Hippocampal formation (tissue), 2 donors: ENCODE measurements at places on chromosomes 3 and 15.

DNA sequence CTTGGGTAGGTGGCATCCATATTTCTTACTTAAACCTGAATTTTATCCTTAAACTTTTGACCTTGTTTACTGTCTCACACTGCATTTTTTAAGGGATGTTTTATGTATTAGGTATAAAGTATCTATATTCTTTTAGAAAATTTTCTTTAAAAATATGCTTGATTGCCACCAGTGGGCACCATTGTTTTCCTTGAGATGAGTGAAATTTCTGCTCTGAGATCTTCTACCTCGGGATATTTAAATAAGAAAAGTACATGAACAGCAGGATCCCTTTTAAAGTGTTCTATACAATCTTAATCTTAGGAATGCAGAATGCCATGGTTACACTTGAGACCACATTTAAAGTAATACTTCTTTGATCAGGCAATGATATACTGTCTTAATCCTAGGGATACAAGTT, 108.7 kb downstream of the SLMAP start:
- no peak for DNase-seq

DNA sequence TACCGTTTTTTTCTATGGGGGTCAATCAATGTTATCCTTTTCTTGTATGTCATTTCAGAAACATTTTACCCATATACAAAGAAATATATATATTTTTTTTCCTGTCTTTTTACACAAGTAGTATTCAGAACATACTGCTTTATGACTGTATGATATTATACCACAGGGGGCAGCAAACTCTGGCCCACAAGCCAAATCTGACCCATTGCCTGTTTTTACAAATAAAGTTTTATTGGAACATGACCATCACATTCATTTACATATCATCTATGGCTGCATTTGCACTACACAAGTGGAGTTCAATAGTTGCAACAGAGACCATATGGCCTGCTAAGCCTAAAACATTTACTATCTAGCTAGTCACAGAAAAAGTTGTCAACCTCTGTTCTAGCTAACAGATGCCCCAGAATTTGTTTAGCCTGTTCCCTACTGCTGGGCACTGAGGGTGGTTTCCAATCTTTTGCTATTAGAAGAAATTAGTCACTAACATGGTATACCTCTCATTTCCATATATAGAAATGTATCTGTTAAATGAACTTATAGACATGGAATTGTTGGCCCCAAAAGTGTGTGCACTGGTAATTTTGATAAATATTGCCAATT, 57.7 kb downstream of the BFSP2 start:
- DNase-seq: no peak

- DNase-seq: no peak
Measured at GRCh38 chr15:81047928-81048327, 47.2 kb downstream of the TLNRD1 start.

DNA sequence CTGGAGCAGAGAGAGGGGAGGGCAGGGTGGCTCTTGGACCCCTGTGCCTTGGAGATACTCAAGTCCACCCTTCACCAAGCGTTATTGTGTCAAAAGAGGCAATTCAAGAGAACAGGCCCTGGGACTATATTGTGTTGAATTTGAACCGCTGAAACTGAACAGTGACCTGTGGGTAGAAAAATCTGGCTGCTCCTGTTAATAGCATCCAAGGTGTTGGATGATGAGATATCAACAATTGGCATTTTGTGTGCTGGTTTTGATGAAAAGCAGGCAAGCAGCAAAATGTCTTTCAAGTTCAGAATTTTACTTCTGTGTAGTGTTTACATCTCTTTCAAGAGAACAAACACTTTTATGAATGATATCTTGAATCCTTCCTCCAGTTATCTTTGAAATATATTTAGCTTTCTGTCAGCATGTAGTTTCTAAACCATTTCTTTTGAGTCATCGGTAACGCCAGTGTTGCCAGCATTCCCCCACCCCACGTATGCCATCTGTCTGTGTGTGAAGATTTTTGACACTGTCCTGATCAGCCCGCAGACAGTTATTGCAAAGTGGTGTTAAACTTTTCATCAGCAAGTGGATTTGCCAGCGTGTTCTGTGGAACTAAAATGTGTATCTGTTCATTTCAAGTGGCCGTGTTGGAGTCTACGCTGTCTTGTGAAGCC, 34.8 kb downstream of the PDHB start:
- no peak for DNase-seq

DNA sequence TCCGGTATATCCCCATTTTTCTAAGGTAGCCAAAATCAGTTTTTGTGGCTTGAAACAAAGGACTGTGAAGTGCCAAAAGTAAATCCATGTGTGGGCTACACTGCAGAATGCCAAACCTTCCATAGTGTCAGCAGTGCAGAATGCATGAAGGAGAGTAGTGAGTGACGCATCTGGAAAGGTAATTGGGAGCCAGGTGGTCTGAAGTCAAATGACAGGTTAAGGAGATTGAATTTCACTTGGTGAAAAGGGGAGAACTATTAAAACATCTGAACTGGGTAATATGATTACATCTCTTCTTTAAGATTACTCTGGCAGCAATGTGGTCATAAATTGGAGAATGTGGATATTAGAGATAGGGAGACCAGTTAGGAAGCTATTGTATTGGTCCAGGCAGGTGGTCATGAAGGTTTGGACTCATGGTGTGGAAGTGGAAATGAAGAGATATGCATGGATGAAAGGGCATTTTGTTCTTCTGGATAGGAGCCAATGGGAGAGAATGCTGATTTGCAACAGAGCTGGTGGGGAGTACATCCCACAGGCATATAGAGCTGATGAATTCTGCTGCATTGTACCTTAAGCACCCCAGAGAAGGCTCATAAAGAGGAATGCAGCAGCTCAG, 118.2 kb downstream of the ECT2 start:
- no peak for DNase-seq

DNA sequence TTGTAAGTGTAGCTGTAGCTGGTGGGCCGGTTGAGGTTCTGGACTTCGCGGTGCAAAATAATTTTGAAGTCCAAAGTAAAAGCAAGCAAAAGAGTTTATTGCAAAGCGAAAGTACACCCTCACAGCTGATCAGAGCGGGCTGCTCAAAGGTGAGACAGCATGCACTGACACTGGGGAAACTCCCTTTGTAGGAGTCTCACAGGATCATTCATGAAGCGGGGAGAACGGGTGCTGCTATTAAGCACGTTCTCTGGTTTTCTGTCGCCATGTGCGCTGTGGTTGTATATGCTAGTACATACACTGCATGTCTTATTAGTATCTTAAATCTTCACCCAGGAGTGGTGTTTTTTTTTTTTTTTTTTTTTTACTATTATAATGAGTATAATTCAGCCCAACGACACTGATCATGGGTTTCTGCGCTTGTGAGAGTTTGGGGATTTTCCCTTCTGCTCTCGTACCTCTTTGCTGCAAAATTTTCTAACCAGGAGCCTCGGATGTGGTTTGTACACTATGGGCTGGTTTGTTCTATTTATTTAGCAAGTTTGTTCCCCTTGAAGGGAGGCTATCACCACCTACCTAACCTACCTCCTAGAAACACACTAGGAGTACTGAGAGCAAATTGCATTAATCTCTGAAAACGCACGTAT, 1.4 kb upstream of the AP4E1 start:
- no peak for DNase-seq

GRCh38 chr15:74784426-74785193, 2.7 kb downstream of the CSK start:
- DNase-seq: no peak

DNA sequence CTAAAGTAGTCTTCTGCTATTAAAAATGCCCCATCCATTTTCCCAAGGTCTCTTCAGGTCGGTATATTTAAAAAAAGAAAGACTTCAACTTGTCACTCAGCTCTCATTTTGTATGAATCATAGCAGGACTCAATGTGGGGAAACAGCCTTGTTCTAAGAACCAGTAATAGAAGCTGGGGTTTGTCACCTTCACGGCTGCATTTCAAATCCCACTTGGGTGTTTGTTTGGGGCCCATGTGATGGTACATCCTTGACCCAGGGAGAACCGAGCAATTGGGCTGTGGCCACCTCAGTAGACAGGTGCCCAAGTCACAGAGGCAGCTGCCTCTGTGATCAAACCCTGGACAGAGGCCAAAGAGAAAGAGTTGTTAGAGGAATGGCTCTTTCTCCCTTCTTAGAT, 70.3 kb upstream of the ARL8B start:
- no peak for DNase-seq

GRCh38 chr3:124896824-124897526, 9.8 kb upstream of the ITGB5 start:
- no peak for DNase-seq

DNA sequence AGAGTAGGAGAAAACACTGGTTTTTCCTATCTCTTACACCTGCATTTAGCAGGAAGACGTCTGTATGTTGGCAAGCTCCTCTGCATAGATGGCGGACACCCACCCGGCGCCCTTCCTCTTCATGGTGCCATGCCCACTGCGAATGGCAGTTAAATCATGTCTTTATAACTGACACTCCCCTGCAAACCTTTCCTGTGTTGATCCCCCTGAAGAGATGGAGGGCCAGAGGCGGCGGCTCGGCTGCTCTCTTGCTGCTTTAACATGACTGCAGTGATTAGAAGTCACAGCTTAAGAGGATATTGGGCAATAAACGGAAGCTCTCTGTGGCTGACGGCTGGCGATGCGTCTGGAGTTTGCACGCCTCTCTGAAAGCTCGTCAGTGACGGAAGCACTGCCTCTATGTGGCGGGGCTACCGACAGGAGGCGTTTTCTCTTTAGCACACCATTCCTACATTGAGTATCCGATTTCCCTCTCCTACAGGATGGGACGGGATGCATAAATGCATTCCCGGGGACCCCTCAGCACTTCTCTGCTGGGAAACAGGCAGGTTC, 25.5 kb upstream of the SNRPA1 start:
- DNase-seq: no peak

DNA sequence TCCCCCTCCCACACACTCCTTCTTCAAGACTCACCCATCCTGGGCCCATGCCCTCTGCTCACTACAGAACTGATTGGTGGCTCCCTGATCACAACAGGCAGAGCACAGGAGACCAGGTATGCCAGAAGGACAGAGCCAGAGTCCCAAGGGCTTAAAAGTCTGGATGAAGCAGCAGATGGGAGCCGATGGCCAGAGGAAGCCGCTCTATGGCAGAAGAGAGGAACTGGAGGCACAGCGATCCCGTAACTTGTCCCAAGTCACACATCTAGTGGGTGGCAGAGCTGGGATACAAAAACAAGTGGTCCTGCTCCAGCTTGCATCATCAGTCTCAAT, 20.7 kb downstream of the ITGA11 start:
- DNase-seq: no peak
